Natural killer cell treated with Interleukin-12 subunit alpha and Interleukin-12 subunit beta and Interleukin-15 and Interleukin-18, amount 100 ng/mL, for 72 hours (primary cell): ENCODE measurements at places on chromosomes 11 and 22. TPM values are rescaled to one million over a fixed set of nuclear protein-coding genes. Genes with fewer than 3 reads are reported as not detected.

DNA sequence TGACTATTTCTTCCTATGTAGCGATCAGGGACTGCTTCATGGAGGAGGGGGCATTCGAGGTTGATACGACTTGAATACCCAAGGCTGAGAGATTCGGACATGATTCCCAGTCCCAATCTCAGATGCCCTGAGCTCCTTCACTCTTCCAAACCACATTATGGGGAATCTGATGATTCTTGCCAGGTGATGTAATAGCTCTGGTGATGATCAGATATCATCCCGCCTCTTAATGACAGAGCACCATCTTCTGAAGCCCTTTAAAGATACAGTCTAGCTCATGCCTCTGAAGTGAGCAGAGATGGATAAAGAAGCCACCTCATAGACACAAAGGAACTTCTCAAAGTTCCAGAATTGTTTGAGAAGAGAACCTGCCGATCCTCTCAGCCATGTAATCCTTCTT lies 8.9 kb upstream of the CLMP start:
- H3K36me3 ChIP-seq = no peaks in the 10 kb centered on the region
- peaks cover 30% of the 10 kb centered on the region for H3K27me3 ChIP-seq
- H3K27ac ChIP-seq = no peak overlapping the region
- DNase-seq = no peak
- H3K4me1 ChIP-seq = no peaks in the 10 kb centered on the region

- H3K4me1 ChIP-seq = no peaks in the 10 kb centered on the region
- H3K27me3 ChIP-seq = no peaks in the 10 kb centered on the region
- H3K27ac ChIP-seq = no peak overlapping the region
Measured at GRCh38 chr11:117387992-117388755, 60.5 kb downstream of the CEP164 start.

- peak overlapping the region; percentile 16 for H3K4me3 ChIP-seq
- H3K4me1 ChIP-seq = peaks cover 25% of the 10 kb centered on the region
- no peaks in the 10 kb centered on the region for H3K36me3 ChIP-seq
- H3K27me3 ChIP-seq = no peaks in the 10 kb centered on the region
- DNase-seq = no peak
Measured at GRCh38 chr11:83054001-83054400, 17.7 kb downstream of the RAB30 start.

- DNase-seq = no peak
- H3K4me3 ChIP-seq = no peak overlapping the region
- H3K4me1 ChIP-seq = peaks cover 44% of the 10 kb centered on the region
- no peak overlapping the region for H3K27ac ChIP-seq
- H3K36me3 ChIP-seq = no peaks in the 10 kb centered on the region
Measured at GRCh38 chr11:72038491-72038890, 39.8 kb downstream of the IL18BP start.

DNA sequence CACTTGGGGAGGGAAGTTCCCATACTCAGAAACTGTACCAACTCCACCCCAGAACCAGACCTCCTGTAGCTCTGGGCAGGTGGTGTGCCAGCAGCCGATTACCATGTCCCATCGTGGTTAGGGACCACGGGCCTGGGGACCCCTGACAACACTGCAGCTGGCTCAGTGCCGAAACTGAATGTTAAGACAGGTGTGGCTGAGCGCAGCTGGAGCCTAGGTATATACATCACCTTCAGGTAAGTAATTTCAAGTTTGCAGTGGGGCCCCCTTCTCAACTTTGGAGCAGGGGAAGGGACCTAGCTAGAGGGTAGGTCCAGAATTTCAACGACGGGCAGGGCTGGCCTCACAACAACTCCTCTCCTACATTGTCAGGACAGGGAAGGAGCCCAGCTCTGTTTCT lies 20.7 kb upstream of the PISD start:
- H3K4me1 ChIP-seq = peaks cover 7% of the 10 kb centered on the region
- DNase-seq = no peak
- no peak overlapping the region for H3K27ac ChIP-seq
- peaks cover 15% of the 10 kb centered on the region for H3K36me3 ChIP-seq
- no peak overlapping the region for H3K4me3 ChIP-seq

DNA sequence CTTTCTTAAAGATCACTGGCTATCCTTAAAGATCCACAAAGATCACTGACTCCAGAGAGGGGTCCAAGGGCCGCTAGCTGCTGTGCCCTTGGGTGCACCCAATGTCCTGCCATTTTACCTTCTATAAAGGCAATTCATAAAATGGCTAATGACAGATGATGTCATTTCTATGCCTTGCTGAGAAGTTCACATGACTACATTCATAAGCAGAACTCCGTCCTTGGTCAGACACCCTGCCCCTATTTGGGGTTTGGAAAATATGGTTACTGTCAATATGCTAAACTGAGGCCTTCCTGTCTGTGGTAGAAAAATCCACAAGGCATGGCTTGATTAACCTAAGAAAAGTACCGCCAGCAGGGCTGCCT lies 60.9 kb upstream of the BMAL1 start:
- no peak overlapping the region for H3K27ac ChIP-seq
- H3K36me3 ChIP-seq = no peaks in the 10 kb centered on the region
- peaks cover 9% of the 10 kb centered on the region for H3K27me3 ChIP-seq

DNA sequence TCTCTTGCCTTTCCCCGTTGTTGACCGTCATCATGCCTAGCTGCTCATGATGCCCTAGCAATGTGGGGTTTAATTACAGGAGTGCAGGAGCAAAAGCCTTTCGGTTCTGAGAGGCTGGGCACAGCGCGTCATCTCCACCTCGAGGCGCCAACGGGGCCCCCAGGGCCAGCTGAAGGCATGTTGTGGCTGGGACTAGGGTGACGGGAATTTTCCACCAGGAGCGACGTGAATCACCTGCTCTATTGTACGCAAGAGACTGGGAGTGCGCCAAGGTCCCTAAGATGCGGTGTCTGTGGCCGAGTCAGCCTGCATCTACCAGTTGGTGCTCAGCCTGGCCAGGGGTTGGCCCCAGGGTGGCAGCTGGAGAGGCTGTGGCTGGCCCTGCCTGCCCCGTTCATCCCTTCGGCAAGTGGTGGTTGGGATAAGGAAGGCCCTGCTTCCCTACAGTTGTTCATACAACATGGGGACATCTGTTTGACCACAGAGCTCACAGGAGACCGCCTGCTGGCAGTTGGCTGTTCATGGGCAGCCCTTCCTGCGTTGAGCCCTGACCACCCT lies 1175.6 kb downstream of the BRD1 start:
- no peak for DNase-seq
- H3K36me3 ChIP-seq = no peaks in the 10 kb centered on the region
- no peak overlapping the region for H3K27ac ChIP-seq
- no peaks in the 10 kb centered on the region for H3K27me3 ChIP-seq
- H3K4me3 ChIP-seq = no peak overlapping the region
- H3K4me1 ChIP-seq = no peaks in the 10 kb centered on the region

DNA sequence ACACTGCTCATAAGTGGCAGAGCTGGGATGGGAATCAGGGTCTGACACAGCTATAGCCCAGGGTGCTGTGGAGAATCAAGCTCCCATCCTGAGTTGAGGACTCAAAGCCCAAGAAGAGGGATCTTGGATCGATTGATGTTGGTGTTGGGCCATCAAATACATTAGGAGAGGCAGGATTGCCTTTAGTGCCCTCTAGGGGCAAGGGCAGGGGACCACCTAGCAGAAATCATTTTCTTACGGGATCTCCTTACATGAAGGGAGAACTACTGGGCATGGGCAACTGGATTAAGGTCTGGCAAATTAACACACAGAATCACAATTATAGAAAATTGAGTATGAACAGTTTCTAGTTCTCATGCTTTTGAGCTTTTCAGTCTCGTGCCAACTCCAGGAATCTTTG lies 24.9 kb upstream of the EMSY start:
- H3K4me1 ChIP-seq = peaks cover 6% of the 10 kb centered on the region
- H3K36me3 ChIP-seq = no peaks in the 10 kb centered on the region
- no peak for DNase-seq
- H3K27me3 ChIP-seq = peaks cover 16% of the 10 kb centered on the region
- H3K27ac ChIP-seq = no peak overlapping the region

DNA sequence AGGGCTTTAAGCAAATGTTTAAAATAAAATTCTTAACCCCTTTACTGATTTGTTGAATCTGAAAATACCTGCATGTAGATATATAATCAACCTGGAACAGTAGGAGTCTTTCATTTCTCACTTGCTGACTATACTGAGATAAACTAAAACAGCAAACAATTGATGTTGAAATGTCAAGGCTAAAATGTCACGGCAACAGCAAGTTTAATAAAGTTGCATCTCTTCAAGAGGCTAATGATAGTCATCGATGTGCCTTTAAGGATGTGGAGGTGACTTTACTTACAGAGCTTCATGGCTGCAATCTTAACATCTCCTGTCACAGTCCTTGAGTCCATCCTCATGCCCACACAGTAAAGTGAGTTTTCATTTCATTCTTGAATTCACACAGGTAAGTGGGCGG lies 3.6 kb upstream of the PRRG4 start:
- no peak overlapping the region for H3K27ac ChIP-seq
- peaks cover 5% of the 10 kb centered on the region for H3K4me1 ChIP-seq
- H3K36me3 ChIP-seq = no peaks in the 10 kb centered on the region

GRCh38 chr11:71459076-71459766 lies 6.2 kb downstream of the NADSYN1 start:
- H3K4me3 ChIP-seq = no peak overlapping the region
- no peak for DNase-seq
- peaks cover 32% of the 10 kb centered on the region for H3K4me1 ChIP-seq
- H3K27ac ChIP-seq = no peak overlapping the region
- H3K27me3 ChIP-seq = no peaks in the 10 kb centered on the region

- peaks cover 9% of the 10 kb centered on the region for H3K4me1 ChIP-seq
- H3K36me3 ChIP-seq = peaks cover 6% of the 10 kb centered on the region
- no peak overlapping the region for H3K27ac ChIP-seq
- peaks cover 2% of the 10 kb centered on the region for H3K27me3 ChIP-seq
- H3K4me3 ChIP-seq = peak overlapping the region; percentile 70
- peak; percentile 77 for DNase-seq
Measured at GRCh38 chr22:30920407-30920806, 48.2 kb downstream of the MORC2 start.

- peaks cover 17% of the 10 kb centered on the region for H3K36me3 ChIP-seq
- peaks cover 4% of the 10 kb centered on the region for H3K4me1 ChIP-seq
- H3K27ac ChIP-seq = no peak overlapping the region
- H3K4me3 ChIP-seq = no peak overlapping the region
Measured at GRCh38 chr11:108680271-108680670, 15.4 kb downstream of the DDX10 start.

GRCh38 chr11:44634401-44635281 lies 69.2 kb downstream of the CD82 start:
- H3K4me3 ChIP-seq = no peak overlapping the region
- no peak for DNase-seq
- peaks cover 25% of the 10 kb centered on the region for H3K27me3 ChIP-seq
- H3K36me3 ChIP-seq = no peaks in the 10 kb centered on the region
- H3K4me1 ChIP-seq = no peaks in the 10 kb centered on the region

GRCh38 chr22:32725369-32725988 lies 76.0 kb upstream of the TIMP3 start:
- H3K27me3 ChIP-seq = peaks cover 14% of the 10 kb centered on the region
- H3K4me1 ChIP-seq = peaks cover 36% of the 10 kb centered on the region
- no peak for DNase-seq
- H3K4me3 ChIP-seq = no peak overlapping the region
- H3K27ac ChIP-seq = no peak overlapping the region
- H3K36me3 ChIP-seq = peaks cover 13% of the 10 kb centered on the region

DNA sequence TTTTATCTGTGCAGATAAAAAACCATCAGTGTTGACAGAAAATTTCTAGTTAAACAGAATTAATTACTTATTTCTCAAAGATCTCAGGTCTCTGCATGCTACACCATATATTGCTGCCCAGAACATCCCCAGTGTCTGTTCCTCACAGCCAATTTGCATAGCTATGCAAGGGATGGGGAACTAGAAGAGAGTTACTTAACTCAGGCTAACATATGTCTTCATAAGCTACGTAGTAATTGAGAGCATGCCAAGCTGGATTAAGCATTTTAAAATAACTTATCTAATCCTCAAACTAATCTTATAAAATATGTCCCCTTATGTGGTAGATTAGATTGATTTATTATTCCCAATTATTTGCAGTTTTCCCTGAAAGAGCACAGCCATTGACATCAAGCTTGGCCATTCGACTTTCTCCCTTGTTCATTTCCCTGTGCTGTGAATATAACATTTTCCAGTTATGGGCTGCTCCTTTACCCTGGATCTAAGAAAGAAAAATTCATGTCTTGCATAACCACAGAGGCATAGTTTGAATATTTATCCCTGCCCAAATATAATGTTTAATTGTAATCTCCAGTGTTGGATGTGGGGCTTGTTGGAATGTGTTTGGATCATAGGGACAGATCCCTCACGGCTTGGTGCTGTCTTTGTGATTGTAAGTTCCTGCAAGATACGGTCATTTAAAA lies 69.1 kb downstream of the C11orf87 start:
- H3K4me1 ChIP-seq = no peaks in the 10 kb centered on the region
- H3K36me3 ChIP-seq = no peaks in the 10 kb centered on the region
- no peak overlapping the region for H3K4me3 ChIP-seq
- DNase-seq = no peak
- no peaks in the 10 kb centered on the region for H3K27me3 ChIP-seq

- H3K4me1 ChIP-seq = peaks cover 78% of the 10 kb centered on the region
- DNase-seq = peak; percentile 90
- peak overlapping the region; percentile 100 for H3K27ac ChIP-seq
- no peaks in the 10 kb centered on the region for H3K27me3 ChIP-seq
Measured at GRCh38 chr11:48008951-48009270, 28.6 kb downstream of the PTPRJ start.

GRCh38 chr11:67632175-67632981 lies 2.6 kb upstream of the NUDT8 start:
- H3K4me1 ChIP-seq = peaks cover 11% of the 10 kb centered on the region
- H3K36me3 ChIP-seq = no peaks in the 10 kb centered on the region
- H3K27me3 ChIP-seq = no peaks in the 10 kb centered on the region
- peak overlapping the region; percentile 73 for H3K4me3 ChIP-seq

GRCh38 chr11:20676658-20677057 lies 7.3 kb downstream of the NELL1 start:
- peaks cover 8% of the 10 kb centered on the region for H3K27me3 ChIP-seq
- no peak for DNase-seq
- no peak overlapping the region for H3K4me3 ChIP-seq

GRCh38 chr11:129268371-129268770 lies 76.2 kb upstream of the ARHGAP32 start:
- peaks cover 2% of the 10 kb centered on the region for H3K4me1 ChIP-seq
- DNase-seq = no peak
- no peak overlapping the region for H3K27ac ChIP-seq
- H3K4me3 ChIP-seq = no peak overlapping the region
- H3K27me3 ChIP-seq = peaks cover 17% of the 10 kb centered on the region

GRCh38 chr22:28581016-28581415 lies 98.6 kb downstream of the TTC28 start:
- H3K27me3 ChIP-seq = peaks cover 43% of the 10 kb centered on the region
- no peak overlapping the region for H3K27ac ChIP-seq
- no peak overlapping the region for H3K4me3 ChIP-seq
- H3K4me1 ChIP-seq = no peaks in the 10 kb centered on the region

GRCh38 chr11:17601676-17602075 lies 54.6 kb downstream of the OTOG start:
- H3K4me1 ChIP-seq = no peaks in the 10 kb centered on the region
- H3K27me3 ChIP-seq = no peaks in the 10 kb centered on the region
- no peaks in the 10 kb centered on the region for H3K36me3 ChIP-seq

The SEPTIN5 gene
- not detected for total RNA-seq

The NPTXR gene
- total RNA-seq = 1.5 TPM

The PATE2 gene
- 0.55 TPM for total RNA-seq

The ABCC8 gene
- total RNA-seq = not detected

The F2 gene
- total RNA-seq = 0.17 TPM

The KCTD14 gene
- 0.45 TPM for total RNA-seq

The OR52E8 gene
- not detected for total RNA-seq

The KLHL22 gene
- 15.9 TPM for total RNA-seq

The SEPTIN3 gene
- 0.25 TPM for total RNA-seq

The HOATZ gene
- total RNA-seq = not detected
